Smooth muscle cell of the brain vasculature (primary cell): ENCODE measurements at places on chromosomes 1 and 21.

DNA sequence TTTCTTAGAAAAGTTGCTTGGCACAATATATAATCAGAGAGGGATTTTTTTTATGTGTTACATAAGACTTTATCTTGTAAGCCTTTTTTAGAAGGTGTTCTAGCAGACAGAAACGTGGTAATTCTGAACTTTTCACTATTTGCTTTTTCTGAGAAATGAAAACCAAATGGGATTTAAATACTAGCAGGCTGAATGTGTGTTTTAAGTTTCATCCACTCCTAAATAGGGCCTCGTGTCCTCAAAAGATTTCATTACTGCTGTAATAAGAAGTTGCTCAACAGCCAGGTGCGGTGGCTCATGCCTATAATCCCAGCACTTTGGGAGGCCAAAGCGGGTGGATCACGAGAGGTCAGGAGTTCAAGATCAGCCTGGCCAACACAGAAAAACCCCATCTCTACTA, 44.7 kb upstream of the FMO2 start:
- no peak for DNase-seq

GRCh38 chr1:89587729-89588161, 45.2 kb upstream of the LRRC8C start:
- no peak for DNase-seq

GRCh38 chr1:235098547-235098946, 30.1 kb downstream of the TOMM20 start:
- no peak for DNase-seq

DNA sequence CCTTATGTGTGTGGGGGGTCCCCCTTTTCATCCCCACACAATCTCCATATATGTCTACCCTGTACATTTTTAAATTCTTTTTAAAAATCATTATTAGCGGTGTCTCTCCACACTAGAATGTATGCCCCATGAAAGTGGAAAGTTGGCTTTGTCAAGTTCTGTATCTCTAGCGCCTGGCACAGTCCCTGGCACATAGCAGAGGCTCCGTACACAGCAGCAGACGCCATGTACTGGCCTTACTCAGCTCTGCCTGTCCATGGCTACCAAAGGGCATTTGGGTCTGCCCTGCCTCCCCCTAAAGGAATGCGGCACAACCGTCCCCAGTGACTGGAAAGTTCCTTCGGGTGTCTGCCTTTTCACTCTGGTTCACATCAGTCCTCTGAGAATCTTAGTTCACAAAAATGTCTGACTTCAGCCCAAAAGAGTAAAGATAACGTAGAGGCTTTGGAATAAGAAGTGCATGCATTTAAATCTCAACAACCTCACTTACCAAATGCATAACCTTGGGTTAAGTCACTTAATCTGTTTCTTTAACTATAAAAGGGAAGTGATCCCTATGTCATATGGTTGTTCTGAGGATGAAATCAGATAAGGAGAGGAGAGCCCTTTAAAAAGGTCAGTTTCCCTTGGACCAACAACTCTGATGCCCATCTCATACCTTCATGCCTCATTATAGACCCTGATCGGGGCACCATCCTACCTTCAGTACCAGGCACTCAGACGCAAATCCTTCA, 61.1 kb downstream of the CD46 start:
- no peak for DNase-seq

DNA sequence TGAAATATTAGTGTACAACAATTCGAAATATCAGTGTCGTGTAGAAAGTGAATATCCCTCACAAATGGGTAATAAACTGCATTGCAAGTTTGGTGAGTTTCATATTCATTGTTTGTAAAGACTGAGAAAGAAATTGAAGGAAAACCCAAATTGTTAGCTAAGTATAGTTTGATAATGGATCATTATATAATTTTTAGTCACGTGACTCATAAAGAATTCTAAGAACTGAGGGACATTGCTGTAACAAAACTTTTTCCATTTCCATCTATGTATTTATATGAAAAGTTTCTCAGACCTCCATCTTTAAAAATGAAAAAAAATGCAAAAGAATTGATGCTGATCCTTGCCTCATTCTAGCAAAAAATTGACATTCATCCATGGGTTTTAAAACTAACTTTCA, 36.0 kb upstream of the SGIP1 start:
- DNase-seq: no peak

DNA sequence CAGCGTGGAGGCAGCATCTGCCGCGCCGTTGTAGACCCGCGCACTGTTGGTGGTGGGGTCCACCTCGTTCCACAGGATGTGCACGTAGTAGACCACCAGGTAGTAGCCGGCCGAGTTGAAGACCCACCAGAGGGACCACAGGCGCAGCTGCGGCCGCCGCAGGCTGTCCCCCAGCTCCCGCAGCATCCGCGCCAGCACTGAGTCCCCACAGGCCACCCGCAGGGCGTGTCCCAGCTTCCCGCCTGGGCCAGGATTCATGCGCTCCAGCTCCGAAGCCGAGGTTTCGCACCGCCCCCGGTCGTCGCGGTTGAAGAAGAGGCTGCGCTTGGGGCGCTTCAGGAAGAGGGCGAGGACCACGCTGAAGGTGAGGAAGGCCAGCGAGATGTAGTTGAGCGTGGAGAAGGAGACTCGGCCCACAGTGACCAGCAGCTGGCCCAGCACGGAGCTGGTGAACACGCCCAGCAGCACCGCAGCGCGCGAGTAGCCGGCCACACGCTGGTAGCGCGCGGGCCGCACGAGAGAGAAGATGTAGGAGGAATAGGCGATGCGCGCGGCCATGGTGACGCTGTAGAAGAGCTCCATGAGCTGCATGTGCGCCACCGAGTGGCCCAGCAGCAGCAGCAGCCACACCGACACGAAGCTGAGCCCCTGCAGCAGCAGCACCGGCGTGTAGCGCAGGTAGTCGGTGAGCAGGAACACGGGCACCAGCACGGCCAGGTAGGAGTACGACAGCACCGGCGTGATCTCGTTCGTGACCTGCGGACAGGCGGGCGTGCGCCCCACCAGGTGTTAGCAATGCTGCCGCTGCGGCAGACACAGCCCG, 10.6 kb downstream of the SLC19A1 start:
- no peak for DNase-seq

DNA sequence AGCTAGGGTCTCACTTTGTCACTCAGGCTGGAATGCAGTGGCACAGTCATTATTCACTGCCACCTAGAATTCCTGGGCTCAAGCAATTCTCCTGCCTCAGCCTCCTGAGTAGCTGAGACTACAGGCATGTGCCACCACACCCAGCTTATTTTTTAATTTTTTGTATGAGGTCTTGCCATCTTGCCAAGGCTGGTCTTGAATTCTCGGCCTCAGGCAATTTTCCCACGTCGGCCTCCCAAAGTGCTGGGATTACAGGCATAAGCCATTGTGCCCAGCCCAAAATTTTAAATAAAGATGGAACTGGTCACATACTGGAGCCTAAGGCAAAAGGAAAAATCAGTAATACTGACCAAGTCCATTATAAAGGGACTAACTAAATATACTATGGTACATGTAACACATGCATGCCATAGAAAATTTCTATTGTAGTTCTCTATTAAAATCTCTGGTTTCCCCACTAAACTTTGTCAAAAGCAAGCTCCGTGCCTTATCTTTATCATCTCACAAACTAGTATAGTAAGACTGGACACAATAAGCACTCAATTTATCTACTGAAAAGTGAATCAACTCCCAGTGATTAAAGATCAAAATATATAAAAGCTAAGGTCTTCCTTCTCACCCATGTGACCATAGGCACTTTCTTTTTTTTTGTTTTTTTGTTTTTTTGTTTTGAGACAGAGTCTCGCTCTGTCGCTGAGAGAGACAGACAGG, 61.6 kb downstream of the HSF2BP start:
- no peak for DNase-seq

GRCh38 chr1:1230656-1231399, 973 bp downstream of the SDF4 start:
- DNase-seq: no peak

- no peak for DNase-seq
Observed at GRCh38 chr1:41678111-41678878, 193.8 kb upstream of the EDN2 start.

DNA sequence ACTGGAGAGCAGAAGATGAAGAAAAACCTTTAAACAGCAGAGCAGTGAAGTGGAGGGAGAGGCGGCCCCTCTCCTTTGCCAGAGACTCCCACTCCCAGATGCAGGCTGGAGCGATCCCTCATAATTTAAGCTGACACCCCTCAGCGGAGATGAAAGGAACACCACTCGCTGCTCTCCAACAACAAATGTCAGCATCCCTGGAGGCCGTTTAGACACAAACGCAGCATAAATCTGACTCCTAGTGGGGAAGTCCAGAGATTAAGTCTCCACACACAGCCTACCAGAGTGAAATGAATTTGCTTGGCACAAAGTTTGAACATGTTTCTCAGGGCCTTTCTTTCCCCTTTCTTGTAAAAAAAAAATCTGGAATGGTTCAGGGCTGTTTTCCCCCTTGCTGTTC, 137.8 kb downstream of the LMX1A start:
- DNase-seq: no peak

DNA sequence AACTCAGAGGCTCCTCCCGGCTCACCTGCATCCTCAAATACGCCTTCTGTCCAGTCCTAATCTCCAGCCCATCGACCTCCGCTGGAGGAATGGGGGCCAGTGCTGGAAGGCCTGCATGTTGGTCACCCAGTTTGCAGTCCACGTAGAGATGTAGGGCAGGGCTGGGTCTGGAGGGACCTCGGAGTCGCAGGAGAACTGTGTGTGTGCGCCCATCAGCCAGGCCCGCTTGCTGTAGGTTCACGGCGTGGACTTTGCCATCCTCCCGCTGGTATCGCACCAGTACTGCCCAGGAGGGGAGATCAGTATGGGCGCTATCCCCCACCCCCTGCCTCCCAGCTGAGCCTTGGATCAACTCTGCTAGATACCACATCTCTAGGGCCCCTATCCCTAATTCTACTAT, 2.7 kb downstream of the THBS3 start:
- DNase-seq: no peak

- DNase-seq: no peak
Observed at GRCh38 chr21:43806017-43806710, 16.8 kb downstream of the RRP1 start.
